ENCODE measurements at places on chromosomes 5 and 9. TPM values are rescaled to one million over a fixed set of nuclear protein-coding genes. Genes with fewer than 3 reads are reported as not detected.

GRCh38 chr9:18798106-18798505 is 234.9 kb downstream of the SAXO1 start:
- DNase-seq = no peak

DNA sequence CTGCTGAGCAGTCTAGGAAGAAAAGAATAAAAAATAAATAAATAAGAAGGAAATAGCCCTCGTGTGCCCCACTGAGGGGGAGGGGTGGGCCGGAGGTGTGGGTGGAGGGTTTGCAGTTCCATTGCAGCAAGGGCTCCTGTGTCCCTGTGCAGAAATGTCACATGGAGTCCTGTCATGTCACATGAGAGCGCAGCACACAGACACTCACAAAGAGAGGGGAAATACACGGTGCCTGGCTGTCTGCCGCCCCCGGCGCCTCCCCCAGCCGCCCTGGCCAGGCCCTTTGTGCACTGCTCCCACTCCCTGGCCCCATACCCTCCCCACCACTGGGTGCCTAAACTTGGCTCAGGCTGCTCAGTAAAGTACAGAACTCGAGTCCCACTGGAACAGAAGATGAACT is 55.6 kb upstream of the SPTLC1 start:
- DNase-seq = no peak

GRCh38 chr9:14085810-14086209 is 228.1 kb downstream of the NFIB start:
- DNase-seq = no peak

- DNase-seq = no peak
Observed at GRCh38 chr9:36146651-36147050, 10.1 kb downstream of the GLIPR2 start.

GRCh38 chr5:125587631-125588030 is 835.6 kb upstream of the GRAMD2B start:
- no peak for DNase-seq

- no peak for DNase-seq
Observed at GRCh38 chr5:74356009-74356695, 284.4 kb downstream of the ENC1 start.

DNA sequence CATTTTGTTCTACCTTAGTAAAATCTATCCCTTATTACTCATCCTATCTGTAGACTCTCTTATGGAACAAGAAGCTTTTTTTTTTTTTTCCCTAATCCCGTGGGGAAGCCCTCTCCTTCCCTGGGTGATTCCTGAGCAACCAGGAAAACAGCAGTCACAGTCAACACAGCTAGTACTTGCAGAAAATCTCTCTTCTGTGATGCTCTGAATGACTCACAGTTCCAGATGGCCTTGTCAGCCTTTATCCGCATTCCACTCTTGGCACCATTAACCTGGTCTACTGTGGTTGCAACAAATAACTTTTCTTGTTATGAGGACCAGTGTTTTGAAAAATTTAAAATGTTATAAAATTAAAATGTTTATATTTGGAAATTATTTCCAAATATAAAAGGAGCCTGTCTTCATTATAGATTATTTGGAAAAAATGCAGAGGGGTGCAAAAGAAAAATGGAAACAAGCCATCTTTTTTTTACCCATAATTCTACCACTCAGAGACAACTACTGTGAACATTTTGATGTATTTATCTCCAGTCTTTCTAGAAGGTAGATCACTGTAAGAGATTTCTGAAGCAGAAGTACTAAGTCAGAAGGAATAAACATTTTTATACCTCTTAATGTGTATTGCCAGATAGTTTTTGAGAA is 486.7 kb downstream of the RAB3C start:
- DNase-seq = peak; percentile 56

- no peak for DNase-seq
Observed at GRCh38 chr9:128995791-128996190, 32.3 kb downstream of the SH3GLB2 start.

DNA sequence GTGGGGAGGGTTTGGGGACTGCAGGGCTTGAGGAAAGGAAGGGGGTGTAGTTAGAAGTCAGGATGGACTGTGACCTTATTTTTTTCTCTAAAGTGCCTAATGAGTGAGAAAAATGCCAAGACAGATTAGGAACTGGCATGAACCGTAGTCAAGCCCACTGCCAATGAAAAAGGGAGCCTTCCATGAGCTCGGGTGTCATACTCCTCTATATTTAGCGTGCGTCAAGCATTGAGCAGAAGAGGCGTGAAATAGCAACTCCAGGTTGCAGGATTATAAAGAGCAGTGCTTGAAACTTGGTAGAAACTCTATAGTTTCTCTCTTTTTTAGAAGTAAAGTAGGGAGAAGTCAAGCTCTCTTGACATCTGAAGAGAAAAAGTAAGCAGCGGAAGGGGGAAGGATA is 1.8 kb downstream of the SGCD start:
- no peak for DNase-seq

- DNase-seq = peak; percentile 41
Observed at GRCh38 chr5:51881901-51882300, 498.7 kb downstream of the ISL1 start.

GRCh38 chr9:109937861-109938453 is 158.0 kb downstream of the PALM2AKAP2 start:
- no peak for DNase-seq

- DNase-seq = no peak
Observed at GRCh38 chr9:123761905-123762605, 167.9 kb downstream of the DENND1A start.

DNA sequence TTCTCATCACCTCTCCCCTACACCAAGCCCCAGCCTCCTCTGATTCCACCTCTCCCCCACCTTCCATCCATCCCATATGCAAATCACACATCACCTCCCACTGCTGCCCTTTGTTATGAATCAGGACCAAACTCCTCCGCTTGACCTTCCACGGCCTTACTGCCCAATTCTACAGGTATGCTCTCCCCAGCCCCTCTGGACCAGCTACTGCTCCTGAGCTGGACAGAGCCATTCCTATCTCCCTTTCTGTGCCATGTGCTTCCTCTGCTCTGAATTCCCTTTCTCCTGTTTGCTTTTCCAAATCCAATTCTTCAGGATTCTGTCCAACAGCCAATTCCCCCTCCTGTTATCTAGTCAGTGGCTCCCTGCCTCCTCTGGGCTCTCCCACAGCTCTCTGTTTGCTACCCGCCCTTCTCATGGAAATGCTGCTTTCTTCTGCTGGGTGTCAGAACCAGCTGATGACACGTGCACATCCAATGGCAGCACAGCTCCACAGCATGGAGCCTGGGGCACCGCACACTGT is 8.3 kb downstream of the FABP6 start:
- DNase-seq = no peak

DNA sequence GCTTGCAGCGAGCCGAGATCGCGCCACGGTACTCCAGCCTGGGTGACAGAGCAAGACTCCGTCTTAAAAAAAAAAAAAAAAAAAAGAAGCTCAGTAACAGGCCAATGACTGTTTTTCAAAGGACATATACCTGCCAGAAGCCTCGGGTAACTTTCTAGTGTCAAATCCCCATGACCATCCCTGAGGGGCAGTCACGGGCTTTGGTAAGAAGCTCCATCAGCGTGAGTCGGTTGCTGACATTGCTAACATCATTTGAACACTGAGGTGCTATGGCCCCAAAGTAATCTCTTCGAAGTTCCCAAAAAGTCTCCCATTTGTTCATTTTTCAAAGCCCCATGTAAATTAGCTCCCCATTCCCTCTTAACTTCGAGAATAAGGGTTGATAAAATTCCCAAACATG is 11.6 kb downstream of the NAIP start:
- DNase-seq = peak; percentile 8

- DNase-seq = no peak
Observed at GRCh38 chr9:16683326-16683725, 187.1 kb downstream of the BNC2 start.

DNA sequence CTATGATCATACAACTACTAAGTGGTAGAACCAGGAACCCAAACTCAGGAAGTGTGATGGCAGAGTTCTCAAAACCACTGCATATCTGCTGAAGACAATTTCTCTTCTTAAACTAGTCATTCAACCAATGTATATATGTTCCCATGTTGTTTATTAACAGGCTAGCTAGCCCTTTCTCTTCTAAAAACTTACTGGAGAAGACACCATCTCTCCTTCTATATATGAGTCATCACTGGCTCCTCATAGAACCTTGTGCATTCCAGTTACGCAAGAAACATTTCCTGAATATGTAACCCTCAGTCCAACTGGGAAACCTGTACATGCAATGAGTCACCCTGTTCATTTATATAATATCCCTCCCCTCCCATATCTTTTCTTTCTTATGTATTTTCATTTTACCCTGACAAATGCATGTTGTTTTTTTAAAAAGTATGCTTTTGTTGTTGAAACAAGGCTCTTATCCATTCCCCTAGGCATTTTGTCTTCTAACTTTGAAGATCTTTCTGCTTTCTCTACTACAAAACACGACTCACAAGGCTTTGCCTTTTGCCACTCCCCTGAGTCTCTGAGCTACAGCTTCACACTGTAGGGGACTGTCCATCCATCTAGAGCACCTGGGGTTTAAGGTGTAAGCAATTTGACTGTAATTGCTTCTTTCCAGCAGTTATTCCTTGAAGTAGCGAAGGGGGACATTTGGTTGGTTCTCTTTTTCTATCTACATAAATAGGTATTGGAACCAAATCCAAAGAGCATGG is 119.5 kb downstream of the ANXA1 start:
- peak; percentile 66 for DNase-seq

GRCh38 chr5:122163121-122164069 is 34.0 kb downstream of the ZNF474 start:
- peak; percentile 58 for DNase-seq

GRCh38 chr5:133847886-133848285 is 120.5 kb downstream of the C5orf15 start:
- DNase-seq = no peak

- DNase-seq = no peak
Observed at GRCh38 chr5:33719769-33720168, 172.0 kb downstream of the ADAMTS12 start.

GRCh38 chr5:11128021-11128420 is 367.0 kb upstream of the DAP start:
- no peak for DNase-seq

DNA sequence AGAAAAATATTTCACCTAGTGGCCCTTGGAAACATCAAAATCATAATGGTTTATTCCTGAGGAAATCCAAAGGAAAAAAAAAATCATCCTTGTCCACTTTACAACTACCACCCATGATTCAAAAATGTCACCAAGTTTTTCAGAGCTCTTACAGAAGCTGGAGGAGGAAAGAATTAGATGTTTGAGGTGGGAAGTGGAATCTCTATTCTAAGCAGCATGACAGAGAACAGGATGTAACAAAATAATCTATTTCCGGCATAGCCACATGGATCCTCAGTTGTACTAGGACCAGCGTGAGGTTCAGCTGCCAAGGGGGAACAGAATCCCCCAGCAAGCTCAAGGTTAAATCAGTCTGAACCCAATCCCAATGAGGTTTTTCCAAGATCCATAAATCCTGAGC is 40.2 kb downstream of the FBXW11 start:
- DNase-seq = no peak

Gene F12
- 52.9 TPM for total RNA-seq

Gene FAM200C
- total RNA-seq = 1.2 TPM

Gene ZNF782
- 11.1 TPM for total RNA-seq

Gene RETREG1
- total RNA-seq = 0.83 TPM

Gene PTGER4
- 3.6 TPM for total RNA-seq

Gene PLCXD3
- not detected for total RNA-seq

Gene TMEM171
- not detected for total RNA-seq

Gene ORM2
- total RNA-seq = not detected
